Cortex of kidney (tissue), 1 donor: ENCODE measurements at places on chromosomes 7 and 10.

DNA sequence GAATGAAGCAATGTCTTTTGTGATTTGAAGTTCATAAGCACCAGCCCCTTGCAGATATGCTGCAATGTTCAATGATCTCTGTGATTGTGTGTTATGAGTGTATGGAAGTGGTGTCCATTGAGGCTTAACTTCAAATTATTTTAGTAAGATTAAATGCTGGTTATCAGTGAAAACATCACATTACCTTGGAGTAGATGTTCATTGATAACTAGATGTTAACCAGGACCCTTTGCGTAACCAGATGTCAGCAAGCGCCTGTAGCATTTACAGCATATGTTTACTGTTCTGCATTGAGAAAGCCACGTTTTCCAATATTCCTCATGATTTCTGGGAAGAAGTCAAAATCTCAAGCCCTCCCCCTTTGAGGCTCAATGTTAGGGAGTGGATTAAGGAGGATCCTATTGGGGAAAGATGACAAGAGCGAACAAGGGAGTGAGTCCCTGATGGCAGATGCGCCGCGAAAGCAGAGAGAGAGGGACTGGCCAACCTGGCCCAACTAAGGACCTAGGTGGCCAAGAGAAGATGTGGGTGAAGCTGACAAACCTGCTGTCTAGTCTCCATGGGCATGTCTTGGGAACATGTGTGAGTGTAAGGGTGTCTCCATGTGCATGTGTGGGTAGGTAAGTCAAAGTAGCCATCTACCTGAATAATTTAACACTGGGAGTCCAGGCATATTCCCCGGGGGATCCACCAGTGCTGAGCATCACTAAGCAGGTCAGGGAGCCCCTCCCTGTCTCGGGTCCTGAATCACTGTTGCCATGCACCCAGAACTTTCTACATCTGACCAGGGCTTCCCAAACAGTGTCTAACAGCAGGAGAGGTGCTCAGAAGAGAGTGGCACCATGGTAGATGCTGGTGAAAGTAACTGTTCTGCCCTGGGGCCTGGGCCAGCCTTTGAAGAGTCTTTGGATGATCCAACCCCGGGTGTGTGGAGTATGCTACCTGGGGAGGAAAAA, 141.6 kb upstream of the GDF10 start:
- DNase-seq, result no peak

- no peak for DNase-seq
These were observed 44.3 kb downstream of the CCDC71L start for GRCh38 chr7:106616708-106617051.

GRCh38 chr7:159097661-159098423, 46.8 kb downstream of the VIPR2 start:
- DNase-seq, result no peak

DNA sequence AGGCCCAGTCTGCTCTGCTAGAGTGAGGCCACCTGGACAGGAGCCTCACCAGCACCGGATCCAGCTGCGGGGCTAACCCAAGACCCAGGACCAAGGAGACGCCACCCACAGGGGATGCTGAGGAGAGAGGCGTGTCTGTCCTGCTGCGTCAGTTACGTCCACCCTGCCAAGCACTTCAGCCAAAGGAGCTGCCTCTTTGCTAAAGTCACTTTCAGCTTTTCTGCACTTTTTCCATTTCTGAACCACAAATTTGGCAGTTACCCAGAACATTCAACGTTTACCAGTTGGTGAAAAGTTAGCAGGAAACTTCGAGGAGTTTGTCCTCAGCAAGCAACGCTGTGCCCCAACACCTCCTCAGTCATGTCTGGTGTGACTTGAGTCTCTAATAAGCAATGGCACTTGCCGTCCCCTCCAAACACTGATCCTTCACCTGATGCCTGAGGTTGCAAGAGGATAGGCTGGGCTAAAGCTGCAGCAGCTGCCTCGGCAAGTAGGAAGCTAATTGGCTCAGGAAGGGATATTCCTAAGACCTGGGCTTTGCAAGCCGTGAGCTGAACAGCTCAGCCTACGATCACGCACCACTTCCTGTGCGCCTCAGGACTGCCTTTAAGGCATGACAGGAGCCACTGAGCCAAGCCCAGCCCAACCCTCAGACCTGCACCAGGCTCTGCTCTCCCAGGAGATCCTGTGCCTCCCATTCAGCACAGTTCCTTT, 40.1 kb downstream of the KCNH2 start:
- DNase-seq, result no peak

GRCh38 chr7:38335128-38335491, 61.7 kb upstream of the TARP start:
- no peak for DNase-seq

DNA sequence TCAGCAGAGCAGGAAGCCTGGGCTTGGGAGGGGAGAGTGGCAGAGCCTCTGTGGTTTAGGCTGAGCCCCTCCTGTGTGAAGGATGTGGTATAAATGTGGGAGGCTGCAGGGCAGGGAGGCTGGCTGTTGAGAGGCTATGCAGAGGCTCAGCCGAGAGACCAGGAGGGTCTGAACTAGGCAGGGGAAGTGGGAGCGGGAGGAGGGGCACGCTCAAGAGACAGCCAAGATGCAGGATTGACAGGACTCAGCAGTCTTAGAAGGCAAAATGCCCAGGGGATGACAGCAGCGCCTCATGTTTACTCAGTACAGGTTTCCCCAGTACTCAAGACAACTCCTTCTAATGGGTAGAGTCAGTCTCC, 24.3 kb downstream of the BTBD16 start:
- DNase-seq, result no peak
